Neural progenitor cell (in vitro differentiated cells): ENCODE measurements at places on chromosomes 4 and X.

- DNase-seq: no peak
Observed at GRCh38 chr4:99921174-99921573, 25.2 kb downstream of the DNAJB14 start.

DNA sequence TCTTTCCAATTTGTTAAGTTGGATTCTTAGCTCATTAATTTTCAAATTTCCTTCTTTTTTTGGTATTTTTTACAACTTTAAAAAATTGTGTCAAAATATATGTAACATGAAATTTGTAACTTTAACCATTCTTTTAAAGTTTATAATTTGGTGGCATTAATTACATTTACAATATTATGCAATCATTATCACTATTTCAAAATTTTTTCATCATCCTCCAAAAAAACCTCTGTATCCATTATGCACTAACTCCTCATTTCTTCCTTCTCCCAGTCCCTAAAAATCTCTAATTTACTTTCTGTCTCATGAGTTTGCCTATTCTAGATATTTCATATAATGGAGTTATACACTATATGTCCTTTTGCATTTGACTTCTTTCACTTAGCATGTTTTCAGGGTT lies 4.7 kb upstream of the FAM47E start:
- no peak for DNase-seq

DNA sequence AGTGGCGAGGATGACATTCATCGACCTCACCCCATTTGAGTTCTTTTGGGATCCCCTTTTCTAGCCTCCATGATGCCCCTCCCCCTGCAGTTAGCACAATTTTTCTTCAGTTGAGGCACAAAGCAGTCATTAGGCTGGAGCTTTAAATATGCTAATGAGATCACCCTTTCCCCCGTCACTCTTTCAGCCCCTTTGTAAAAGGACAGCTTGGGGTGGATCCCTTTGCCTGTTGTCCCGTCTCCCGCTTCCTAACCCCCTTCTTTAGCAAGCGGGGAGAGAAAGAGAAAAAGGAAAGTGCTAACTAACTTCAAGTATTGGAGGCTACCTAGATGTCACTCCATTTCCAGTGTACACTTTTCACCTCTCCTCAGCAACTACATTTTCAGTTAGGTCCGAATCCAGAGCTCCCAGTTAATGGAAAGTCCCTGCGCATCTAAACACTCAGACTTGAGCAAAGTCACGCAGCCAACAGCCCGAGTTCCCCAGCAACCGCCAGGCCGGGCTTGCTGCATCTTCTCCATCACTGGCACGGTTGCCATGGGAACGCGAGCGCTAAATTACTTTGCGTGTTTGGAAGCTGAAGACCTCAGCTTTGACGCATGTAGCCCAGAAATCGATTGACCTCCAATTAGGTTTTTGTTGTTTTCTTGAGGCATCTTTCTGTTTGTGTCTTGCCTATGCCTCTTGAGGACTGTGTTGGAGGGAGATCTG lies 76.8 kb downstream of the RTL5 start:
- DNase-seq: peak; percentile 77

- DNase-seq: no peak
Observed at GRCh38 chrX:11890836-11891514, 132.9 kb downstream of the MSL3 start.

GRCh38 chrX:56813318-56813837 lies 84.3 kb downstream of the NBDY start:
- DNase-seq: no peak

DNA sequence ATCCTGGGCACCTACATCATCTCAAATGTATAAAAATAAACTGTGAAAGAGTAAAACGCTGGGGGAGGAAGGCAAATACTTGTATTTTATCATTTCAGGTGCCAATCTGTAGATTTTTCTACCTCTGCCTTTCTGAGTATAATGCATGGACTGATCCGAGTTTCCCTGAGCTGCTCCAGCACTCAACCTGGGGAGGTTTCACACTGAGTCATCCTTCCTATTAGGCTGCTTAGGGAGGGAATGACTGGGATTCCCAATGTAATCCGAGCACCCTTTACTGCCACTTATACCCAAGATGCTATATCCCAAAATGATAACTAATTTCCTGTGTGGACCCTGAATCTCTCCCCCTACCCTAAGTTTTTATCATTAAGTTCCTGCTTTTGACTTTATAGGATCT lies 126.6 kb downstream of the HNRNPD start:
- DNase-seq: no peak

DNA sequence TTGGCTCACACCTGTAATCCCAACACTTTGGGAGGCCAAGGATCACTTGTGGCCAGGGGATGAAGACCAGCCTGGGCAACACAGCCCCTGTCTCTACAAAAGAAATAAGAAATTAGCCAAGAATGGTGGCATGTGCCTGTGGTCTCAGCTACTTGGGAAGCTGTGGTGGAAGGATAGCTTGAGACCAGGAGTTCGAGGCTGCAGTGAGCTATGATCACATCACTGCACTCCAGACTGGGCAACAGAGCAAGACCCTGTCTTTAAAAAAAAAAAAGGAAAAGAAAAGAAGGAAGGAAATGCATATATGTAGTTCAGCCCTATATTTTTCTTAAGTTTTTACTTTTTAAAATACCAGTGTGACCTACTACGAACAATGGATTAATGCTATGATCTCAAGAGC lies 15.1 kb downstream of the PRSS48 start:
- no peak for DNase-seq

DNA sequence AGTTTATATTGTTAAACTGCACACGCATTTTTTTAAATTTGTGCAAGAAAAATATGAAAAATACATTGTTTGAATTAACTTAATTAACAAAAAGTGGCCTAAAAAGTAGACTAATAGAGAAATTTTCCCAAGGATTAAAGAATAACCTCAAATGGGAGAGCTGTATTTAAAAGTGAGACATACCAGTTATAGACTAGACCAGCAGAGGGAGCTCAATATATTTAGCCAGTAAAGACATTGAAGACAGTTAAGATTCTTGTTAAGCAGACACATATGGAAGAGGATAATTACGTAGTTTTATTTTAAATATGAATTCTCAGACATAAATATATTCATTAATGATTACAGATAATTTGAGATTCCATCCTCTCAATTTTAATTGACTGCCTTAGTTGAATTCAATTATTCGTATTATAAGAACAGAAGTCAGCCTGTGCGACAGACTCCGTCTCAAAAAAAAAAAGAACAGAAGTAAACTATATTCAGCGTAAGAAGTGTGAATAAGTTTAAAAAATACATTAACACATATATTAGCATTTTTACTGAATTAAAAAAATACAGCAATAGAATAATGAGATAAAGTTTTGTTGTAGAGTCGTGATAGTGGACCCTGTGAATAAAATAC lies 64.8 kb downstream of the GLRA3 start:
- peak; percentile 68 for DNase-seq
